ENCODE measurements at places on chromosomes 6 and 20. TPM values are rescaled to one million over a fixed set of nuclear protein-coding genes. Genes with fewer than 3 reads are reported as not detected.

ECHDC1 gene
- total RNA-seq: 36.4 TPM

TGM6 gene
- not detected for total RNA-seq

POM121L2 gene
- total RNA-seq: not detected

PSMB8 gene
- total RNA-seq: 33.5 TPM

PRDM13 gene
- total RNA-seq: not detected

PLG gene
- total RNA-seq: not detected

TCF15 gene
- total RNA-seq: not detected

TFEB gene
- total RNA-seq: 6.5 TPM

BPIFB1 gene
- total RNA-seq: 0.07 TPM

PI16 gene
- total RNA-seq: 1.8 TPM

Data from smooth muscle cell of the pulmonary artery (primary cell).